ENCODE measurements at places on chromosomes 7 and 10.

- peak; percentile 14 for DNase-seq
Observed at GRCh38 chr10:36281831-36282331, 639.8 kb upstream of the FZD8 start.

DNA sequence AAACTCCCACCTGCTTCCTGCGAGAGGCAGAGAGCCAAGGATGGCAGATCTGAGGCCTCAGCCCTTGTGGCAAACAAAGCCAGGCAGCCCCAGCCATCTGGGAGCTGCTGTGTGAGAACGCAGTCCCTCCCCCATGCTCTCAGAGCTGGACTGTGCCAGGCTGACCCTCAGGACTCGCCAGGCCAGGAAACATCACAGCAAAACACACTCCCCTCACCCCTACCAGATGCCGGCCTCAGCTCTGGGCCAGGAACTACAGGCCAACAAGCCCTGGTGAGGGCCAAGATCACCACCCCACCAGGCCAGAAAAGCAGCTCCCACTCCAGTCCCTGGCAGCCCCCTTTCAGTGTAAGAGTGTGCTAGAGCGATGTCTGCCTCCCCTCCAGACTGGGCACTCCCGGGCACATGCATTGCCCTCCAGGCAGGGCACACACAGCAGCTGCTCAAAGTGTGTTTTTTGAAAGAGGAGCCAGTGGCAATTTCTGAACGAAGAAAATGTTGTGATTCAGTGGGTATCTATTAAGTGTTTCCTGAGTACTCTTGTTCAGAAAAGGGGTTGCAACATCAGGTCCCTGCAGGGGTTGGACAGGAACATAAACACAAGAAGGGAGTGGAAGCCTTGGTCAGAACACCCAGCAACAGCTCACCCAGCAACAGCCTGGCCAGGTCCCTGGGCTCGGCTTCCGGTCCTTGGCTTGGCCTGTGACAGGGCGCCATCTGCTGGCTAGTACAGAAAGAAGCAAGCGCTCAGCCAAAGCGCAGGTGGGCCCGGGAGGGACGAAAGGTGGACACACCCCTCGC is 18.3 kb downstream of the LRRC20 start:
- DNase-seq: peak; percentile 86

GRCh38 chr10:70132098-70133029 is at the start of gene AIFM2:
Gene AIFM2, minus strand, starts transcription at chr10:70132825. Its CDS starts 8,741 bp downstream, at chr10:70124084.
- peak; percentile 86 for DNase-seq

DNA sequence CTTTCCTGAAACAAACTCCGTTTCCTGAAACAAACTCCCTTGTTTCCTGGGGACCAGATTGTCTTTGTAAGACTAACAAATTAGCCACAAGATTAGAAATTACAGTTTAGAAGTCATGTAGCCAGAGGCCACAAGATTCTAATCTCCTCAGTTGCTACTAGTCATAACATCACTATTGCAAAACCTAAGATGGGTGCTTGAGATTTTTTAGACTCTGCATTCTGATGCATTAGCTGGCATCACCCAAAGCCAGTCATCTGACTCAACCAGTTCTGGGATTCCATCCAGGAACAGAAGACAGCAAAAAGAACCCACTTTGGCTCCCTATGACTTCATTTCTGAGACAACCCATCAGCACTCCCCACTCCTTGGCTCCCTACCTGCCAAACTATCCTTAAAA is 367.9 kb upstream of the MBL2 start:
- no peak for DNase-seq

- DNase-seq: no peak
Observed at GRCh38 chr10:130750441-130750840, 561.1 kb downstream of the TCERG1L start.

- no peak for DNase-seq
Observed at GRCh38 chr7:132394283-132395198, 181.7 kb downstream of the PLXNA4 start.

- no peak for DNase-seq
Observed at GRCh38 chr7:36045830-36046341, 107.2 kb upstream of the EEPD1 start.

- no peak for DNase-seq
Observed at GRCh38 chr7:67401492-67401891, 404.9 kb downstream of the TYW1 start.

GRCh38 chr7:45191396-45191795 is 33.8 kb downstream of the RAMP3 start:
- no peak for DNase-seq

- DNase-seq: no peak
Observed at GRCh38 chr7:107469929-107470328, at the start of gene GPR22. Gene GPR22, plus strand, starts transcription at chr7:107470057. Its CDS starts 4,004 bp downstream, at chr7:107474061.

DNA sequence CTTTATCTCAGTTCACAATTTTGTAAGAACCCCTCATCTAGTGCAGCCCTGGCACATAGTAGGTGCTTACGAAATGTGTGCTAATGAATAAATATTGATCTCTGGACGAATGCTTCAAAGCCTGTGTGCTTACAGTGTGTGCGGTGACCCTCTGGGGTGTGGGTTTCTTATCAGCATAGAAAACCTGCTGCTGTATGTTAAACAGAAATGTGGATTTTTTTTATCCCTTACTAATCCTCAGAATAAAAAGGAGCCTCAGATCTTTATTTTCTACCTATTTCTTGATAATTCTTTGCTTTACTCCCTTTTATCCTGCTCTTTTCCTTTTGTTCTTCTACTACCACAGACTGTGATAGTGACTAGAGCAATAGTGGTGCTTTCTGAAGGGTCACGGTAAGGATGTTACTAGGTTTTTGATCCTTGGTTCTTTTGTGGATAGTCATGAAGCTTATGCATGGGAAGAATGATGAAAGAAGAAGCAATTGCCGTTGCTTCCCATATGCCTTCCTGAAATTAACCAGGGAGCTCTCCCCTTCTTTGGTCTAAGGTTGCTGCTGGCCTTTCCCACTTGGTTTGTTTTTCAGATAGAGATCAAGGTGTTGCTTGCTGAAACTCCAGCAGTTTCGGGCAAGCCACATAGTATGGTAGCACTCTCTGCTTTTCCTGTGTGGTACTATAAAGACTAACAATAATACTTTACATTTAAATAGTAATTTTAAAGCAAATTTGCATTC is 44.7 kb downstream of the SPAG6 start:
- DNase-seq: no peak

- DNase-seq: no peak
Observed at GRCh38 chr7:48311464-48312100, 140.3 kb downstream of the ABCA13 start.

DNA sequence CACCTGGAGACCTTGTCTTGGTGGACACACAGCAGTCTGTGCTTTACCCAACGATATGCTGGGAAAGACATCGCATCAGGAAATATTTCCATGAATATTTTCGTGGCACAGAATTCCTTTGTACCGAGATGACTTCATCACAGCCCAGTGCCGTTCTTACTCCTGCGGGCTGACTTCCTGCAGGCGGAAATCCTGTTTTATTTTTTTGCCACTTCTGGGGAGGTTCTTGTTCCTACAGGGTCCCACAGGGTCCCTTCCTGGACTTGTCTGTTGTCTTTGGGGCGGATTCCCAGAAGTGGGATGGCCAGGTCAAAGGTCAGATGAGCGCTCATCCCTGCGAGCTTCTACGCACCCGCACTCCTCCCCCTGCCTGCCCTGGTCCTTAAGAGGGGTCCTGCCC is 86.5 kb downstream of the DNAJB6 start:
- no peak for DNase-seq

- DNase-seq: no peak
Observed at GRCh38 chr7:28168393-28169158, 12.0 kb downstream of the JAZF1 start.

DNA sequence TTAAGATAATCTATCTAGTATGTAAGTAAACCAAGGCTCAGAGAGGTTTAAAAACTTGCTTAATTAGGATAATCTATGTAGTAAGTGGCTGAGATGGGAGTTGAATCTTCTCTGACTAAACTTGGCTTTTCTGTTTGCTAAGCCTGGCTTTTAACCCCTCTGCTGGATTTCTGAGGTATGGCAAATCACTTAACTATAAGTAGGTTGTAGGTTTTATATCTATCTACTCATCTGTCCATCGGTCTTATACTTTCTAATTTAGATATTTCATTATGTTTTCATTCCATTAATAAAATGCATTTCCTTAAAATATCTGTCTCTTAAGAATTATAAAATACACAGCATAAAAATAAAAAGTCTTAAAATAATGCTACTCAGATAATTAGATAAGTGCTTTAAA is 59.4 kb downstream of the ST7 start:
- DNase-seq: no peak

DNA sequence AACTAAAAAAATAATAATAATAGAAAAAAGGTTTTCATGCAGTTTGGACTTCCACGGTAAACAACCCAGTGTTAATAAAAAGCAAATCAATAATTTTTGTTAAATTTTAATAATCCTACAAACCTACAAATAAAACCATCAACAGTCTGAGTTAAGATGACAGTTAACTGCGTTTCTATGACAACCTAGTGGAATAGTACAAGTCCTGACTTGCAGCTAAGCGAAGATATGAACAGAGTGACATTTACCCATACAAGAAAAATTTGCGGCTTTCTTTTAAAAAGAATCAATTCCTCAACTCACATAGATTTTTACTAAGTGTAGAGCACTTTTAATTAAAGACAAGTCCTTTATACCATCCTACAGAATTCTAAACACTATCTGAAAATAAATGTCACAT is 35.6 kb downstream of the VPS41 start:
- DNase-seq: no peak

- DNase-seq: no peak
Observed at GRCh38 chr10:13887761-13888160, 301.0 kb downstream of the PRPF18 start.

DNA sequence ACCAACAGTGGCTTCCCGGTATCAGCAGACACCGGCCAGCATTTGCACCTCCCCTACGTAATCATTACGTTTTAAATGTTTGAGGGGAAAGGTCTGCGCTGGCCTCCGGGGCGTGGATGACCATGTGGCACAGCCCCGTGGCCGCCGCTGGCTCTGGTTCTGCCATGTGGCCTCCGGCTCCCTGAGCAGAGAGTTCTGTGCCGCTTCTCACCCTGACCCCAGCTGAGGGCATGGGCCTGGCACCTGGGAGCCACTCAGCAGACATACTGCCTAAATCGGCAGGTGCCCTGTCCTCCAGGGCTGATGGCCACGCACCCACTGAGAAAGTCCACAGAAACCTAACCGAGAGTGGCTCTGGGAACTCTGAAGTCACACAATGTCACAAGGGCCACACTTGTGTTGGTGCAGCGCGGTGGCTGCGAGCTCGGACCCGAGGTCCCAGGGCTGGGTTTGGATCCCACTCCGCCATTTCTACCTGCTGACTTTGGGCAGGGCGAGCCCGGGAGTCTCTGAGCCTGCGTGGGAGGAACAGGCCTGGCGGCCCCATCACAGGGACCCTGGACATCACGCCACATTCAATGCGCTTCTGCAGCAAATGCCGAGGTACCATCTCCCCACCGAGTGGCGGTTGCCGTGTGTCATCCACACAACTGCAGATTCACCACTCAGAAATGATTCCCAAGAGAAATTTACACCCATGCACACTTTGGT is 25.3 kb downstream of the CFAP46 start:
- DNase-seq: no peak

- DNase-seq: no peak
Observed at GRCh38 chr7:151087245-151088018, 1.2 kb downstream of the AGAP3 start.
